ENCODE measurements at places on chromosomes 7 and 10.

- DNase-seq, result no peak
Observed at GRCh38 chr7:18873734-18874336, 243.6 kb downstream of the TWIST1 start.

DNA sequence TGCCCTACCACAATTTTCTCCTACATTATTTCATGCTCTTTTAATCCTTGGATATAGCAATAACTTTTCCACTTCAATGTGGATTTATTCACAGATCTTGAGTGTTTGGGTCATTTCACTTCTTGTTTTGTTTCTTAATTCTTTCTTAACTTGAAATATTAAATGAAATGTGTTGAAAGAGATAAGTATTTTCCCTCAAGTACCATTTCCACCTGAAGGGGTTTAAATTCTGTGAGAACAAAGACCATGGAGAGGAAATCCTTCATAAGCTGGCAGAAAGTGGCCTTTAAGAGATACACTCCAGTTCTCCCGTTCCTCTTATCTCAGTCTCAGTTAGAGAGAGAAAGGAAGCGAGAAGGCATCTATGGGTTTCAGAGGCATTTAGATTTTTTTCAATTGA lies 14.1 kb upstream of the DLD start:
- DNase-seq, result no peak

DNA sequence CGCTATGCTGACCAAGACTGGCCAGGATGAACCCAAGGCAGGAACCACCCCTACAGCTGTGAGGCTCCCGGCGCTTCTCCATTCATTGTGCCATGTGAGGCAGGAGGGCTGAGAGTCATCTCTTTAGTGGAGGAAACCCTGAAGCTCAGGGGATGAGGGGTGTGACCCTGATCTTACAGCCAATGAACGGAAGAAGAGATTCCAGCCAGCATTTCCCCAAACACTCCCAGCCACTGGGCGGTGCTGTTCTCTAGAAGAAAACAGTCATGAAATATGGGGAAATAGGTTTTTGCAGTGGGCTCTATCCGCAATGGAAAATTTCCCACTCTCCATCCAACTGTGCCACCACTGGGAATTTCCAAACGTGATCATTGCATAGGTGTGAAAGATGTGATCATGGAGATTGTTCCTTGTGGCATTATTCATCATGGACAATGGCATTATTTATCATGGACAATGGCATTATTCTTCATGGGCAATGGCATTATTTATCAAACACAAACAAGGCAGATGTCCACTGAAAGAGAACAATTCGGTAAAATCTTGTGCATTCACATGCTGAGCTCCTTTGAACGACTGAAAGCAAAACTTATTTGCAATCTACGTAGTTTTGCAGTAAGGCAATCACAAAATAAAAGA lies 14.0 kb upstream of the SLC18A2 start:
- DNase-seq, result no peak

DNA sequence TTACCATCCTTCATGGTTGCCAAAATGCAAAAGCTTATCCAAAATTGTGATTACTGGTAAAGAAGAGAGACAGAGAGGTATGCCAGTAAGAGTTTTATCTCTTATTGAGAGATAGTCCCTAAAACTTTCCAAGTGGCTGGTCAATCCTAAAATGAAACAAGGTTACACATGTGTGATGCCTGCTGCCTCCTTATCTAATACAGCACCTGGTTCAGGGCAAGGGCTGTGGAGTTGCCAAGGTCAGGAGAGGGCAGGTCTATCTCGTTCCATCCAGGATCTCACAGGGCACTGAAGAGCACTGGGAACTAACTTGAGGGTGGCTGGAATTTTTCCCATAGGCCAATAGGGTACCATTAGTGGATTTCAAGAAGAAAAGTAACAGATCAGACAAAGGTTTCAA lies 18.3 kb downstream of the VOPP1 start:
- no peak for DNase-seq

GRCh38 chr7:27312820-27313219 lies 70.2 kb downstream of the EVX1 start:
- no peak for DNase-seq

GRCh38 chr7:40966693-40967092 lies 736.2 kb downstream of the INHBA start:
- DNase-seq, result no peak

DNA sequence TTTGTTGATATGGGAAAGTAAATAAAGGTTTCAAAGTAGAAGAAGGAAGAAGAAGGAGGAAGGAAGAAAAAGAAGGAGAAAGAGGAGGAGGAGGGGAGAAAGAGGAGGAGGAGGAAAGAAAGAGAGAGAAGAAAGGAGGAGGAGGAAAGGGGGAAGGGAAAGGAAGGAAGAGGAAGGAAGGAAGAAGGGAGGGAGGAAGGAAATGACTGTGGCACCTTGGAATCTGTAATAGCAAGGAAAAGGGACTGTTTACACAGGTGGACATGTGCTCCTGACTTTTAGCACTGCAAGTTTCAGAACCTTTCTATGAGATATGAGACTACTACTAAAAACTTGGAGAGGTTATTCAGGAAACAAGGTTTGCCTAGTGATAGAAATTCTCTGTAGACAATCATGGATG lies 153.2 kb downstream of the BTAF1 start:
- no peak for DNase-seq

DNA sequence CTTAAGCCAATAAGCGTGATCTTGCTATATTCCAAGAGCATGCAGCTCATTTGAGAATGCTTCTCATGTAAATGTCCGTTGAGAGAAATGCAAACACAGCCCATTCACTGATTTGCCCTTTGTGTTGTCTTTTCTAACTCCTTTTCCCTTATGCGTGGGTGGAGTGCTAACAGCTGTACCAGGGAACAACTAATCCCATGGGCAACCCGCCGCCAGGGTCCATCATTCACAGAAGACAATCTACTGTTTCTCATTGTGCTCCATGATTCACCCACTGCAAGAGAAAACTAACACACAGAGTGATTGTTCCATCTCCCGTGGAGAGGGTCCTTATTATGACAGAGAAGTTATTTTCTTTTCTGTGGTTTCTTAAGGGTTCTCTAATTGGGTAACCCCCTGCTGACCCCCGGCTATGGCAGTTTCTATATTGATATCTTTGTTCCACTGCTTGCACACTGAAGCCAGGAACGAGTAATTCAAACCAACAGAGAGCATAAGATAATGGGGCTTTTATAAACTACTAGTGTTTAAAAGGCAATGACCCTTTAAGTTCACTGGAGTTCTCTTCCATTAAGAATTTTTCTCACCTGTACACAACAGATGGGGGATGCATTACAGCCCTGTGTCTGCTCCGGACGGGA lies 298.7 kb downstream of the BAMBI start:
- DNase-seq, result no peak

DNA sequence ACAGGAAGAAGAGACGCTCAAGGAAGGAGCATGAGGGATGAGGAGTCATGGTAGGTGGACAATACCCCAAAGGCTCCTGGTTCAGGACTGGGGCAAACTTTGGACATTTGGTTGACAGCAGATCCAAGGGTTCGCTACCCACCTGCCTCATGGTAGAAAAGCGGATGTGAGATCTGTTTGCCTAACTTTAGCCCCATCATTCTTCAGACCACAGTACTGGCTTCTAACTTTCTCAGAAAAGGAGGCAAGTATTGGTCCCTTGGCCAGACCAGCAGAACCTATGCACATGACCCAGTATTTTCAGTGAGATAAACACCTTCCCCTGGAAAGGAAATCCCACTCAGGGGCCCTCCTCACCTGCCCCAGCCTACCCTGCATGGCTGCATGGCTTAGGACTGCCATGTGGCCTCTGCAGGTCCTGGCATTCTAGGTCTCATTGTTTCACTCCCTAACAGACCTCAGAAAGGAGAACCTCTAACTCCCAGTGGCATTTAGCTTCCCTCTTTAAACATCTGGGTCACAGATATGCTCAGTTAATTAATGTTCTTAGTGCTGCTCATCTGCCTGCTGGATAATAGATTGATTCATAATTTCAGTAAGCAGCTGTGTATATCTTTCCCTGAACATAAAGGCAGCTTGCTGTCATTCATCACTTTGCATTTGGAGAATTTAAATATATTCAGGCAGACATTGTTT lies 574.1 kb downstream of the GALNT17 start:
- DNase-seq, result no peak

GRCh38 chr10:94137747-94138146 lies 144.0 kb downstream of the PLCE1 start:
- no peak for DNase-seq

DNA sequence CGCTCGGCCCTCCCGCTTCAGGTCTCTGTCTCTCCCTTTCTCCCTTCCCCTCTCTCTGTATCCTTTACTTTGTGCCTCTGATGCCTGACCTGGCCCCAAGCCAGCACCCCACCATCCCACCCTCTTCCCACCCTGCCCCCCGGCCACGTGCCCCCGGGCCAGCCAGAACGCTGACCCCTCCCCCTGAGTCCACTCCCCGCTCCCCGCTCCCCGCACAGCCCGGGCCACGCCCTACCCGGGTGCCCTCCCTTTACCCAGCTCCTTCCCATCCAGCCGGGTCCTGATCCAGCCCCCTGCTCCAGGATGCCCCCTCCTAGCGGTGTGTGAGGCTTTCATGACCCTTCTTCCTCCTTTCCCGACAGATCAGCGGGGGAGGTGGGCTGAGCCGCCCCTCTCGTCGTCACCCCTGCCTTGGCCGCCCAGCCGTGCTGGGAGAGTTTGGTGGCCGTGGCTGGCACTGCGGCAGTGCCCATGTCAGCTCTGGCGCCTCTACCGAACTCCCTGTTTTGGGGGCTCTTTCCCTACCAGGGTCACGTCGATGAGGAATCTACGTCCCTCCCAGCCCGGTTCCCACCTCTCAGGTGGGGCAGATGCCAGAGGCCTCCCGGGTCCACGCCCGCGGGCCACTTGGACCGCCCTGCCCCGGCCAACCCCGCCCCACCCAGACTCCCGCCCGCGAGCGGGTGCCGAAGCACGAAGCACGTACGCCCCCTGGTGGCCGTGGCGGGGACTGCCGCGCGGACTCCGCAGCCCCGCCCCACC lies 127.4 kb downstream of the UBE2H start:
- DNase-seq, result peak; percentile 87

- no peak for DNase-seq
Observed at GRCh38 chr7:142506601-142507000, 242.7 kb upstream of the PRSS1 start.

DNA sequence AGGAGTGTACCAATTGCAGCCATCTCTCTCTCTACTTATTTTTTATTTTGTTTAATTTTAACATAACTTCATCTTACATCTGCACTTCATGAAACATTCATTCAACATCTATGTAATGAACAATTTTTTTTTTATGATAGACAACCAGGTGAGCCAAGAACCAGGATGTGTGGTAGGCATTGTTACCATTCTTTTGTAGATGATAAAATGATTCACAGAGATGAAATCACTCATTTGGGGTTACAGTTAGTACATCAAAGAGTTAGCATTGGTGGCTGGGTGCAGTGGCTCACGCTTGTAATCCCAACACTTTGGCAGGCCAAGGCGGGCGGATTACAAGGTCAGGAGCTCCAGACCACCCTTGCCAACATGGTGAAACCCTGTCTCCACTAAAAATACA lies 127.8 kb downstream of the HDAC9 start:
- no peak for DNase-seq

DNA sequence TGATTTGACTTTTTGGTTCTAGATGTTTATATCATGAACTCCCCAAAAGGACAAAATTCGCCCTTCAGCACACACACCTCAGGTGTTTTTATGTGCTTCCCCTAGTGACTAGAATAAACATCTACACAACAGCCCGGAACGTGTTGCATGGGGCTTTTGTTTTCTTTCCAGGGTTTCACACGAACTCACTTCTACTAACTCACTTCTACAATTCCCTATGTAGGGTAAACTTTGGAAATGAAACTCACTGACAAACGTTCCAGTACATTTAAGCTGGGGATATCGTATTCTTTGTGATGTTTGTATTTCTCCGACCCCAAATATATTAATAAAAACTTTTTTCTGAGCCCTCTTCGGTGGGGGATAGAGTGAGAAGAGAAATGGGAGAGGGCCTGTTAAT lies 1.4 kb downstream of the TRA2A start:
- DNase-seq, result no peak

DNA sequence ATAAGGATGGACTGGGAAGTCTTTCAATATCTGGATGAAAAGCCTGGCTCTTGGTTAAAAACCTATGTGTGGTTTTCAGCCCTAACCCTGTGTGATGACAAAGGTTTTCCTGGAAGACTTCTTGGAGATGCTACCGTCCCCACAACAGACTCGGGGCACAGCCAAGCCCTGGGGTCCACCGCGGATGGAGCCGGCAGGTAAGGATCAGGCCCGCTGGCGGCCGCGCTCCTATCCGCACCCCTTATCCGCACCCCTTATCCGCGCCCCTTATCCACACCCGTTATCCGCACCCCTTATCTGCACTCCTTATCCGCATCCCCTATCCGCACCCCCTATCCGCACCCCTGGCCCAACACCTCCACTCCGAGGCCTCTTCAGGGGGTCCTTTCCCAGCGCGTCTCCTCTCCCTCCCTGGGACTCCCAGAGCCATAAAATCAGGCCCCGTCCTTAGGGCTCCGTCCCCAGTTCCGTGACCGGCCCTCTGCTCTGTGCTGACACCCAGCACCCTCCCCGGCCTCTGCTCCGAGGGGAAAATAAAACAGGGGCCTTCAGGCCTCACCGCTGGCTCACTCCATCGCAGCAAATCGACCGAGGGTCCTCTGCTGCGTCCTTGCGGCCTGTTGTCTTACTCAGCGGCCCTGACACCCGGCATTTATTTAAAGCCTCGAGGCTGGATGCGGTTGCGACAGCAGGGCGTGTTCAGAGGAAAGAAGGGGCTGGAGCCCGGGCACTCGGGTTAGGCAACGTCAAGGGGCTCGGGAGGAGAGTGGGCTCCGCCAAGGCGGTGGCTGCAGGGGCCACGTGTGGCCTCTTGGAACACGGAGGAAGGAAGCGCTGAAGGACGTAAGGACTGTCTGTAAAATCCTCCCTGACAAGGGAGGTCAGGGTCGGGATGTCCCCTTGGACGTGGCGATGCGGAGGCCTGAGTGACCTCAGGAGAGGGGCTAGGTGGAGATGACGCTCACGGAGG lies 215.1 kb upstream of the ADARB2 start:
- DNase-seq, result no peak

- no peak for DNase-seq
Observed at GRCh38 chr10:77792155-77792554, 134.4 kb downstream of the DLG5 start.

DNA sequence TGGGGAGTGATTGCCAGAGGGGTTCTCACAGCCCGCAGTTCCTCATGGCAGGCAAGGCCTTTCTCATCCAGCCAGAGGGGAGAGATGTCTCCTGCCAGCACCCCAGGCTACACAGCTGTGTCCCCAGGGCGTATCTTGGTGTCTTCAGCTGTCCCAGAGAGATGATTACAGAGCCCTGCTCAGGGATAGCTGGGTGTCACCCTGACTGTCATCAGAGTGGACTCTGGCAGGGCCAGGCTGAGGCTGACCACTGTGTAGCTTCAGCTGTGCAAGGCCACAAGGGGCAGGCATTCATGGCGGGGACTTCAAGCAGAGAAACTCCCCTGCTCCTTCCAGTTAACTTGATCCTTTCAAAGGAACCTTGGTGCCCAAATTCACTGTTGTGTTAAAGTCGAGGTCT lies 124.2 kb downstream of the RGS10 start:
- no peak for DNase-seq

Measured in omental fat pad (tissue), 4 donors.